ENCODE measurements at places on chromosomes 7 and 10.

- DNase-seq: no peak
Observed at GRCh38 chr10:88178758-88179157, 315.3 kb downstream of the PTEN start.

DNA sequence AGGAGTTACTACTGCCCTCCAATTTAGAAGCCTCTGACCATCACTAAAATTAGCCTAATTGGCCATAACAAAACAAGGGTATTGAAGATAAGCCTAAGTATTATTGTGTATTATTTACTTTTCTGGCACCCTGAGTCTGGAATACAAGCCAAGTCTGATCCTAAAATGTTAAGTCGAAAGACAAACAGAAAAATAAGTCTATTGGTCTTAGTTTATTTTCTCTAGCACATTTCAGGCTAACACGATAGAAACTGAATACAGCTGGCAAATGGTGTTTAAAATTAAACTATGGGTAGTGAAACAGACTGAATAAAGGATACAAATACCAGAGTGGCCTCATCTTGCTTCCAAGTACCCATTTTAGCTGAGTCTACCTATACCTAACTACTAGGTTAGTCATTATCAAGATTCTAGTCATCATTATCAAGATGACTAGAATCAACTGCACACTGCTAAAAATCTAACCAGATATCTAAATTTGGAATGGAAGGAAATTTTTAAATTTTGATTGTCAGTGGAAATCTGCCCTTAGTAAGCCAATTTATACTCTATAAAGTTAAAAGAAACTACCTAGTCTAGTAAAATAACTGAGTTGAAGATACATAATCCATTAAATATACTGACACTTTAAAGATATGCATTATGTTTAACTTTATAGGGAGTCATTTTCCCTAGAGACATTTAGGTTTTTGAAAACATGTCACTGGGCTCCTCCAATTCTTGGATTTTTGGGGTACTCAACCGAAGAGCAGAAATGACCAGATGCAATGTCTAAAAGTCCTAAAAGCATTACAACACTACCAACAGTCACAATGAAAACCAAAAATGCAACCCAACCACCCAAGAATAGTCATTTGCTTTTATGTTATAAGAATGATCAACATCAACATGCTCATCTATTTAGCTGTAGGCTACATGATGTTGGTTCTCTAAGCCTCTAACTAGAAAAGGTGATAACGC, 80.9 kb downstream of the NT5C2 start:
- no peak for DNase-seq

GRCh38 chr7:13563257-13563656, 426.2 kb downstream of the ETV1 start:
- no peak for DNase-seq

- no peak for DNase-seq
Observed at GRCh38 chr10:61701055-61701705, 38.5 kb downstream of the CABCOCO1 start.

- DNase-seq: no peak
Observed at GRCh38 chr7:28474282-28474638, 61.9 kb downstream of the CREB5 start.

DNA sequence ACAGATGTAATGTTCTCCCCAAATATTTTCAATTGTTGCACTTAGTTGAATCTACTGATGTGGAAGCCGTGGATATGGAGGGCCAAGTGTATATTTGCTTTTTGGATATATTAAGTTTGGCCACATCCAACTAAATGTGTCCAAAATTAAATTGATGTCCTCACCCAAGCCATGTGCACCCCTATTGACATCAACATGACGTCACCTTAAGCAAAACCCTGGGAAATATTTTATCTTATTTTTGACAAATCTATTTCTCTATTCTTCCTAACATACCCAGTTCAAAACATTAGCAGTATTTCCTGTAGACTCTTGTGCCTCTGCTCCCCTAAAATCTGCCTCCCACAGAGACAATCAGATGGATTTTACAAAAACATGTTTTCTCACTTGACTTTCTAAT, 652.5 kb downstream of the PCDH15 start:
- no peak for DNase-seq

- no peak for DNase-seq
Observed at GRCh38 chr7:82375713-82376112, 67.9 kb downstream of the CACNA2D1 start.

DNA sequence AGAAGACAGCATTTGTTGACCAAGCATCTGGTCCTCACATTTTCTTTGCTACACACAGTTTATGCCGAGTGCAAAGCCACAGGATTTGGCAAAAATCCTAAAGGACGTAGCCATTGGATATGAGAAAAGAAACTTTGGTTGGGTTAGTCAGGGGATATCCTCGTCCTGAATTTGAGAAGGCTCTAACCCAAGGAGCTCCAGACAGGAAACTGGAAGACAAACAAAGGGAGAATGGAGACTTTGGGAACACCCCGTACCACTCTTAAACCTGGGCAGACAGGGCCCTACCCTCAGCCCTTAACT, 146.6 kb upstream of the FRMD4A start:
- no peak for DNase-seq
